Mesenteric fat pad (tissue), 1 donor: ENCODE measurements at places on chromosomes 12 and 14.
A peak's percentile ranks its signal among the peaks of the same experiment; 100 is the strongest.

DNA sequence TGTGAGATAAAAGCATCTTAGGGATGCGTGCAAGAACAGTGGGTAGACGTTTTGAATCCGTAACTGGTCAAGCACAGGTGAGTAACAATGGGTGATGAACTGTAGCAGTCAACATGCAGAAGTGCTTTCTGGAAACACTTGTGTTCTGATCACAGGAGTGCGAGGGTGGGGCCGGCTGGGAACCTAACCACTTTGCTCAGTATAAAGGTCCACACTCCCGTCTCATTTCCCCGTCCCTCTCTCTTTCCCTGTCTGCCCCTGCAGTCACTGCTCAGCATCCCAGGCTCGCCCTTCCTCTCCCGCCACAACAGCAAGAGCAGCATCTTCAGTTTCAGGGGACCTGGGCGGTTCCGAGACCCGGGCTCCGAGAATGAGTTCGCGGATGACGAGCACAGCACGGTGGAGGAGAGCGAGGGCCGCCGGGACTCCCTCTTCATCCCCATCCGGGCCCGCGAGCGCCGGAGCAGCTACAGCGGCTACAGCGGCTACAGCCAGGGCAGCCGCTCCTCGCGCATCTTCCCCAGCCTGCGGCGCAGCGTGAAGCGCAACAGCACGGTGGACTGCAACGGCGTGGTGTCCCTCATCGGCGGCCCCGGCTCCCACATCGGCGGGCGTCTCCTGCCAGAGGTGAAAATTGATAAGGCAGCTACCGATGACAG, 127.1 kb downstream of the FIGNL2 start:
- no peak for DNase-seq

DNA sequence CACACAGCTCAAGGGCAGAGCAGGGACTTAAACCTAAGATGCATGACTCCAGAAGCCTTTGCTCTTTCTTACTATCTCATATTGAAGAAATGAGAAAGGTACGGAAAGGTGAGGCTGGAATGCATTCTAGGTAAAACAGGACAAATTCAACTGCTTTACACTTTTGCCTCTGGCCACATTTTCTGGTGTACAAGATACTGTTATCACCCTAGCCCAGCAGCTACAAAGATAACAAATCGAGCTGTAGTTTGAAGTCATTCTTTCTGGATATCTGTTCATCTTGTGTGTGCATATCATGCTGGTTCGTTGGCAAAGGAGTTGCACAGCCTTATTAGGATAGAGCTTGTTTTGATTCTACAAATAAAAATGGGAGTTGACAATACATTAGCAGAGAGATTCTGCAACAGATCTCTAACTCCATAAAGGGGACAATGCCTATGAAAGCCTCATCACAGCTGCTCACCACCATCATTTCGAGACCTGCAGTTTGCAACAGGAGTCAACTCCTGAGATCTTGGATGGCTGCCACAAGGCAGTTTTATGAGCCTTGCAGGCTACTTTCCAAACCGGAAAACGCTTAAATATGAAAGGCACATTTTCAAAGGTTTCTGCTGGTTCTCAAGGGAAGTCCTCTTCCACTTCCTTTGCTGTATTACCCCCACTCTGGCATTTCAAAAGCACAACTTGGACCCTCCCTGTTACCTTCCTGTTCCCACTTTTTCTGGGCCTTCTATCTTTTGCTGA, 64.9 kb downstream of the STXBP6 start:
- no peak for DNase-seq

DNA sequence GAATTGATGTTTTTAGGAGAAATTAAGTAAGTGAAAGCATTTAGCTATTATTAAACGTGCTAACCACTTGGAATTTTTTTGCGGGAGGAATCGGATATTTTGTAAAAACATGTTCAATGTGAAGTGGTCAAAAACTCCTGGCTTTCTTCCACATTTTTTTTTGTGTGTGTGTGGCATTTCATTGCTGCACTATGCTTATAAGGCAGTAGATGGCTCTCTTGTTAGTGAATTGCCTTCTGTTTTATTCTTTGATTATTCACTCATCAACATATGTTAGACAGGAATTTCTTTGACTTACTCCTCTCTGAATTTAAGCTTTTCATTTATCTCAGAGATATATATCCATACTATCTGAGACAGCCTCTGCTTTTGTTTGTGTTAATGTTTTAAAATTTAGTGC, 71.3 kb downstream of the DERA start:
- DNase-seq: no peak

DNA sequence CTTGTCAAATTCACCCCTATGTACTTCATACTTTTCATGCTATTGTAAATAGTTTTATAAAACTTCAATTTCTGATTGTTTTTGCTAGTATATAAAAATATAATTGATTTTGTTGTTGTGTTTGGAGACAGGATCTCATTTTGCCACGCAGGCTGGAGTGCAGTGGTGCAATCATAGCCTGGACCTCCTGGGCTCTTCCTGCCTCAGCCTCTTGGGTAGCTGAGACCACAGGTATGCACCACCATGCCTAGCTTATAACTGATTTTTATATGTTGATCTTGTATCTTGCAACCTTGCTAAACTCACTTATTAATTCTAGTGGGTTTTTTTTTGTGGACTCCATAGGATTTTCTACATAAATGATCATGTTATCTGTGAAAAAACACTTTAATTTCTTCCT, 23.5 kb downstream of the ATP5MC2 start:
- DNase-seq: no peak

- DNase-seq: peak; percentile 57
Measured at GRCh38 chr14:69318901-69319475, 59.0 kb downstream of the GALNT16 start.

- DNase-seq: no peak
Measured at GRCh38 chr12:120554678-120555077, 20.5 kb downstream of the RNF10 start.

DNA sequence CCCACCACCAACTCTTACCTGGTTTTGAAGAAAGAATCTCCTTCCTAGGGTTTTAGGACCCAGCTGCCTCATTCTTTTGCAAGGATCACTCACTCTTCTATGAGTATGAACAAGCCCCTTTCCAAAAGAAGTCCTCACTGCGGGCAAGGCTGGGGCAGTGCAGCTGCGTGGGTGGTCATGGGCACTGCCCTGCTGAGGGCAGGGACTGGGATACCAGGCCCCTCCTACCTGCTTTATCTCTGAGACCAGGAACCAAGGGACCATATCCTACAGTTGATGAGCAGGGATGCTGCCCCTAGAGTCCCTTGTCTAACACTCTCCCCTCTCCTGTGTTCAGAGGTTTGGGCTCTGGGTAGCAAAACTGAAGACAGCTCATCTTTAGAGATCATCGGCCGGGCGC, 20.5 kb downstream of the HPD start:
- no peak for DNase-seq

DNA sequence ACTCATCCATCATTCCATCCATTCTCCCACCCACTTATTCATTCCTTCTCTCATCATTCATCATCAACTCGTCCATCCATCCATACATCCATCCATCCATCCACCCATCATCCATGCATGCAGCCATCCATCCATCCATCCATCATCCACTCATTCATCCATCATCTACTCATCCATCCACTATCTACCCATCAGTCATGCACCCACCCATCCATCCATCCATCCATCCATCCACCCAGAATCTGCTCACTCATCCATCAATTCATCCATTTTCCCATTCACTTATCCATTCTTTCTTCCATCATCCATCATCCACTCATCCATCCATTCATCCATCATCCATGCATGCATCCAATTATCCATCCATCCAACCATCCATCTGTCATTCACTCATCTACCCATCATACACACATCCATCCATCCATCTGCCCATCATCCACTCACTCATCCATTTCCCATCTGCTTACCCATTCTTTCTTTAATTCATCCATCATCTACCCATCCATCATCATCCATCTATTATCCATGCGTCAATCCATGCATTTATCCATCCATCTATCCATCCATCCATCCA, 107.1 kb upstream of the WSCD2 start:
- no peak for DNase-seq

DNA sequence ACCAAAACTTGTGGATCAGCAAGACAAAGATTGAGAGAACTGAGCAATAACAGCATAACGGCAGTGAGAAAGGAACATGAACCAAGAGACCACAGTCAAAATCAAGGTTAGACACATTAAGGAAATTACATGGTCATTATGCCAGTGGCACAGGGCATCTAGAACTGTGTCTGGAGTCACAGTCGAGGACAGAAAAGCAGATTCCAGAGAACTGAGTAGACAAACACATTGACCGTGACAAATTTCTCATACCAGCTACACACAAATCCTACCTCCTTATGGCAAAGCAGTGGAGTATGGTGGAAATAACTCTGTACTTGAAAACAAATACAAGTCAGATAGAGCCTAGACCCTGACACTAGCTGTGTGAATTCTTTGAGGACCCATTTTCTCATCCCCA, 367.3 kb downstream of the DUSP6 start:
- no peak for DNase-seq

DNA sequence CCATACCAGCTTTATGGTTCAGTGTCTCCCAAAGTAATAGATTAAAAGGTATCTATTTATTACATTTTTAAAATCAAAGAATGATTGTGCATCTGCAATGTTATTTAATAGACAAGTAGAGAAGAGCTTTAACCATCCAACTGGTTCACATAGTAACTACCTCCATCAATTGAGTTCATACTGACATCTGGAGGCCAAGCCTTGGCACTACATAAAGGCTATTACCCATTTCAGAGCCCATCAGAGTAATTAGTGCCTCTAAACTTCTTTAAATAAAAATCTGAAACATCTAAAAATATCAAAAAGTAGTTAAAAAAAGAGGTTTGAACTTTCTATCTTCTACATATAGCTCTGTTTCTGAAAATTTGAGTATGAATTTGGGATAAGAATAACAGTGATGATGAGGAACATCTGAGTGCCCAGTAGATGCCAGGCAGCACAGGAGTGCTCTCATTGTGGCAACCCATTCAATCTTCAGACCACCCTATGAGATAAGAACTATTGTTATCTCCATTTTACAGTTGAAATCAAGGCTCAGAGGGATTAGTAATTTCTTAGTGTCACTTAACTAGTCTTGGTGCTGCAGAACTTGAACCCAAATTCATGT, 132.9 kb upstream of the DAAM1 start:
- no peak for DNase-seq

GRCh38 chr12:55927588-55928502, at the start of gene PYM1:
Gene PYM1, minus strand, starts transcription at chr12:55927894. Its CDS starts 133 bp downstream, at chr12:55927761.
- DNase-seq: peak; percentile 93

DNA sequence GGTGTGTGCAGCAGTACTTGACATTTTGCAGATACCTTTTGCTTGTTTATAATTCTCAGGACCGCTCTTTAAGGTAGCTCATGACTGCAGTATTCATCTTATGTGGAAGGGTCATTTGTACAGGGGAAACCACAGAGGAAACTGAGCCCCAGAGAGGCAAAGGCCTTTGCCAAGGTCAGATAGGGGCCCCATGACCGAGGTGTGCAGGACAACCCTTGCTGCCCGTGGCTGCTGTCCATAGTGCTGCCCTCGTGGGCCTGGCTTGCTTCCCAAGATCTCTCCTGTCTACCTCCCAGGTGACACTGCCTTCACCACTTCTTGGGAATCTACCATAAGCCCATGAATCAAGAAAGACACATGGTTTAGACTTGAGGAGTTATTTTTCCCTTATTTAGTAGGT, 198.7 kb upstream of the BCL2L14 start:
- no peak for DNase-seq

- no peak for DNase-seq
Measured at GRCh38 chr14:33846100-33846824, 104.6 kb downstream of the EGLN3 start.

DNA sequence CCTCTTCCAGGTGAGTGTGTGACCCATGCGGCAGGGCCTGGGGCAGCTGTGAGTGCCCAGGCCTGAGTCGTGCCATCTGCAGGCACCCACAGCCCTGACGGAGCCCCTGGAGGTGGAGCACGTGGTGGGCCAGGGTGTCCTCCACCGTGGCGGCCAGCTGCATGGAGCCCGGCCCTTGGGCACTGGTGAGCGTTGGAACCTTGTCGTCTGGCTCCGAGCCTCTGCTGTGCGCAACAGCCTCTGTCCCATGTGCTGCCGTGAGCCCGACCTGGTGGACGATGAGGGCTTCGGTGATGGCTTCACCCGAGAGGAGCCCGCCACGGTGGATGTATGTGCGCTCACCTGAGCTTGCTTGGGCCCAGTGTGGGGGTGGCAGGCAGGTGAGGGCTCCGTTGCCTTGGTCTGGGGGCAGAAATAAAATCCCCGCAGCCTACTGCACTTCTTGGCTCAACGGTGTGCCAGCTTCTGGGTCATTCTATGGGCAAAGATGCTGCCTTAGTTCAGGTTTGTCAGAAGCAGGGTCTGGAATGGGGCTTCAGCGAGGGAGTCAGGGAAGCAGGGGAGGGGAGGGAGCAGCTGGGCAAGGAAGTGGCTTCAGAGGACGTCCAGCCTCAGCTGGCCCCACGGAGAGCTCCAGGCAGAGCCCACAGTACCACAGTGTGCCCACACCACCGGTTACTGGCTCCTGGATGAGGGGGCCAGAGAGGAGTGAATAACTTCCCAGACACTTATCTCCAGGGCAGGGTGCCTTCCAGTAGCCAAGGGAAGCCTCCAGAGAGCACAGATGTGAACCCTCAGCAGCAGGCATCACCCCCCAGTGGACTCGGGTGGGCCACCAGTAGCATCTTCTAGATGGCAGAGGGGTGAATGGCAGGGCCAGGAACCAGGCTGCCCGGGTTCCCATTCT, 1.2 kb upstream of the ARL6IP4 start:
- no peak for DNase-seq

DNA sequence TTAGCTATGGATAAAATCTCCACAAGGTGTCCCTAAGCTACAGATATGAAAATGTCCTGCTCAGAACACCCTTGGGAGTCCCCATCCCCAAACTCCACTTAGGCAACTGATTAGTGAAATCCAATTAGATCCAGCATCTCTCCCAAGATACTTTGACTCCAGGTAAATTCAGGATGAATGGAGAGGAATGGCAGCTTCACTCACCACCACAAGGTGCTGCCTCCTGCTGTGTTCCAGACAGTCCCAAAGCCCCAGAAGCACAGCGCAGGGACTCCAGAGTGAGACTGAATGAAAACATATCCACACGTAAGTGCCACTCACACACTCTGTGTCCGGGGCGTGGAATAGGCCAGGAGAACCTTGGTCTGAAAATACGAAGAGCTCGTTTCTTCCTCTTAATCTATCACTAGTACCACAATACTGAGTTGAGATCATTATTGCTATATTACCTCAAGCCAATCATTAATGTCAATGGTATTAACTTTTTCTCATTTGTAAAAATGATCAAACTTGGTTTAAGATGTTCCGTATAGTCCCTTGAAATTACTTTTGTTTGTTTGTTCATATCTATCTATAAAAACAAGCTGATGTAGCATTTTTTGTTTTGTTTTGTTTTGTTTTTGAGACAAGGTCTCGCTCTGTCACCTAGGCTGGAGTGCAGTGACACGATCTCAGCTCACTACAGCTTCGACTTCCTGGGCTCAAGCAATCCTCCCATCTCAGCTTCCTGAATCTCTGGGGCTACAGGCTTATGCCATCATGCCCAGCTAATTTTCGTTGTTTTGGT, 70.0 kb upstream of the BICD1 start:
- DNase-seq: peak; percentile 49

- DNase-seq: no peak
Measured at GRCh38 chr12:94434171-94434570, 25.5 kb downstream of the CEP83 start.
